Glutamatergic neuron (in vitro differentiated cells): ENCODE measurements at places on chromosomes 4 and X.

GRCh38 chrX:18252644-18253359, 32.1 kb upstream of the BEND2 start:
- no peaks in the 10 kb centered on the region for H3K4me1 ChIP-seq
- H3K27ac ChIP-seq: no peak overlapping the region
- no peak for DNase-seq
- H3K27me3 ChIP-seq: no peaks in the 10 kb centered on the region
- H3K4me3 ChIP-seq: no peak overlapping the region
- no peaks in the 10 kb centered on the region for H3K36me3 ChIP-seq

DNA sequence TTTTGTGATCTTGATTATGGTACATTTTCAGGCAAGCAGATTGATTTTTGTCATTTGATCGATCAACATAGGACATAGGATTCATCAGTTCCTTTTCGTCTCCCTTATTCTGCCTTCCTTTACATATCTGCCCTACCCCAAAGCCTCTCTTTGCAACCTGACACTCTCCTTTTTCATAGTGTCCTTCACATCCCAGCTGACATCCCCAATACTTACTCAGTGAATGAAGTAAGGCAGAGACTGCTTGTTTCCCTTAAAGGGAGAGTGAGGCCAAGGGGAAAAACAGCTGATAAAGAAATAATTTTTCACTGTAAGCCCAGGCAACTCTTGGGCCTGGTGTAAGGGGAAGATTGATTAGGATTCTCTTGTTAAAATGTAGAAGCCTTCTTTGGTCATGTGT, 69.8 kb downstream of the GBA3 start:
- DNase-seq: no peak
- peaks cover 2% of the 10 kb centered on the region for H3K27me3 ChIP-seq

- H3K27me3 ChIP-seq: peaks cover 1% of the 10 kb centered on the region
- no peak overlapping the region for H3K27ac ChIP-seq
- H3K36me3 ChIP-seq: no peaks in the 10 kb centered on the region
- H3K4me1 ChIP-seq: no peaks in the 10 kb centered on the region
- H3K4me3 ChIP-seq: no peak overlapping the region
- DNase-seq: no peak
These were observed 1163.5 kb downstream of the ARAP2 start for GRCh38 chr4:35080799-35081198.

GRCh38 chr4:165748321-165748720, 124.7 kb upstream of the TLL1 start:
- DNase-seq: no peak
- no peak overlapping the region for H3K27ac ChIP-seq
- no peaks in the 10 kb centered on the region for H3K36me3 ChIP-seq
- H3K4me1 ChIP-seq: no peaks in the 10 kb centered on the region

DNA sequence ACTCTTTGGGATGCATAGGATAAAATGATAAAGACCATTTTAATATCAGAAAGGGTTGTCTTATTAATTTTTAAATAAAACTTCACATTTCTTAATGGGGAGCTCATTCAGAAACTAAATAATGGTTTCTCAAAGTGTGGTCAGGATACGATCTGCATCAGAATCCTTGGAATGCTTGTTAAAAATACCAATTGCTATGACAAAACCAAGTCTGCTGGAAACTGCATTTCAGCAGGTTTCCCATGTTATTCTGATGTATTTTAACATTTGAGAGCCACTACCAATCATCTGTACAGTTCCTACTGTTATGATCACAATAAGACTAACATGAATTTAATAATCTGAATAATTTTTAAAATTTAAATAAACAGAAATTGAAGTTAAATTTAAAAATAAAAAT, 115.1 kb downstream of the SOWAHB start:
- H3K36me3 ChIP-seq: no peaks in the 10 kb centered on the region
- no peak overlapping the region for H3K27ac ChIP-seq
- no peak overlapping the region for H3K4me3 ChIP-seq
- no peak for DNase-seq
- peaks cover 4% of the 10 kb centered on the region for H3K27me3 ChIP-seq
- H3K4me1 ChIP-seq: no peaks in the 10 kb centered on the region
